Activated T-helper 1 cell treated with anti-CD3 and anti-CD28 coated beads, Interleukin-2, amount 50 U/mL, for 16 hours (primary cell): ENCODE measurements at places on chromosomes 3 and 15.

DNA sequence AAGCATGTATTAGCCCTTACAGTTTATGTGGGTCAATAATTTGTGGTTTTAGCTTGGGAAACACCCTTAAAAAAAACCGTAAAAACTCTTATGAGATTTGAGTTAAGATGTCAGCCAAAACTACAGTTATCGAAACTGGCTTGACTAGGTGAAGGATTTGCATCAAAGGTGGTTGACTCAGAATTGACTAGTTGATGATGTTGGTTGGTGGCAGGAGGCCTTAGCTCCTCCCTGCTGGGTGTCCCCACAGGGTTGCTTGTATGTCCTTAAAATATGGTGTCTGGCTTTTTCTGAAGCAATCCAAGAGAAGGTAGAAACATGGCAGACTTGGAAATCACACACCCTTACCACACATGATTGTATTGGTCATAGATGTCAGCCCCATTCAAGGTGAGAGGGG, 305.1 kb downstream of the ROBO2 start:
- DNase-seq, result no peak

- DNase-seq, result no peak
These were observed 79.1 kb downstream of the FOXP1 start for GRCh38 chr3:71504250-71505036.

- DNase-seq, result no peak
These were observed 6.9 kb downstream of the SUCNR1 start for GRCh38 chr3:151880416-151880690.

- DNase-seq, result no peak
These were observed 131.4 kb downstream of the CHSY1 start for GRCh38 chr15:101120473-101120872.

- DNase-seq, result no peak
These were observed 290.3 kb downstream of the ZBTB20 start for GRCh38 chr3:114856835-114857234.

DNA sequence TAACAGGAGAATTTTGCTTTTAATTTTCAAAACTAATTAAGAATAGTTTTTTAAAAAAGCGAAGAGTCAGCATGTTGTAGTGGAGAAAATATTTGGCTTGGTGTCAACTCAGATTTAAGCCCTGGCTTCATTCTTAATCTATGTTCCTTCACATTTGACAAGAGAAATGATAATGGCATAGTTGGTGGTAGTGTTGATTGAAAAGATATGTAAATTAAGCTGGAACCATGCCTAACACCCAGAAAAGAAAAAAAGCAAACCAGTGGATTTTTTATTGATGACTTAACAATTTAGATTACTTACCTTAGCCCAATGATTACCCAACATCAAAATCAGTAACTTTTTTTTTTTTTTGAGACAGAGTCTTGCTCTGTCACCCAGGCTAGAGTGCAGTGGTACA, 27.4 kb downstream of the TCAIM start:
- DNase-seq, result no peak

DNA sequence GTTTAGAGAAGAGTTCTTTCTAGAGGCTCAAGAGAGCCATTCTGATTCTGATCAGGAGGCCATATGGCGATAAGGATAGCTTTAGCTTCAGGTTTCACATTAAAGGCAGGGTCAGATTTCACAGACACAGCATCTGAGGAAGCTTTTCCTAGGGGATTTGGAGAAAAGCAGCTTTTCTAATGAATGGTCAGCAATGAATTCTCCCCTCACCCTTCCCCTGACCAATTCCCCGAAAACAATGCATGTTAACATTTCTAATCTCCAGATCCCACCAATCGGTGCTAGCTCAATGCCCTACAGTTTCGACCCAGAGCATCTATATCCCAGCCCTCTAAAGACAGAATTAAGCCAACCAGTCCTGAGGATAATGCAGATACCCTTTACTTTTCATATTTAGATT, 9.8 kb downstream of the AGBL1 start:
- no peak for DNase-seq

GRCh38 chr3:177335728-177336127, 138.4 kb upstream of the TBL1XR1 start:
- DNase-seq, result no peak

DNA sequence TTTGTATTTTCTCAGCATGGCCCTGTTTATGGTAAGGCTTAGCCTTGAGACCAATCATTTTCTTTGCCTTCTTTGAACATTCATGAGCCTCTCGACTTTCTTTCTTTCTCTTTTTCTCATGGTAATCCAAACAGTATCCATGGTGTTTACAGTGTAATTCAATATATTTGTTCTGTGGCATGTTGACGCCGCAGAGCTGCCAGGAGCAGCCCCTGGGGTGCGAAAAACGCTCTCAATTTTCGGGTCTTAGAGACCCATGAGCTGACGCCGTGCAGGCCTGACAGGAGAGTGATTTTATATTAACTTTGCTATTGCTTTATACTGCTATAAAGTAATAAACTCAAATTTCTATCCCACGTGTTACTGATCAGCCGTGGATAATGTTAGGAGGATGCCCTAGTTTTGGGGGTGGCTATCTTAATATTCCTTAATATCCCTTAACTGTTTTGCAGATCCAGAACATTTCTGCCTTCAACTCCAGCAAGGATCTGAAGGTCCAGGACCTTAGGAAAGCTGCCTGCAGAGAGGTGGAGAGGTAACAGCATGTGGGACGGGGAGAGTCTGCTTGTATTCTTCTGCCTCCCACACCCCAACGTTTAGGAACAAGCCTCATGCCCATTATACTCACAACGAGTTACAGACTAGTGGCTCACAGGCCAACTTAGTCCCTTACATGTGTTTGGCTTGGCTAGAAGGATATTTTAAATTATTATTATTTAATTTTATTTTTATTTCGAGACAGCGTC, 29.3 kb upstream of the MYO1E start:
- no peak for DNase-seq

- no peak for DNase-seq
These were observed 16.7 kb downstream of the MAP2K5 start for GRCh38 chr15:67559158-67559557.

GRCh38 chr3:39134305-39134704, 19.1 kb downstream of the CSRNP1 start:
- no peak for DNase-seq

GRCh38 chr15:75043509-75044257, 20.3 kb downstream of the PPCDC start:
- no peak for DNase-seq
